Activated CD4-positive, alpha-beta T cell treated with anti-CD3 and anti-CD28 coated beads, Interleukin-2, Interleukin-4, amounts not matched to agents 100 ng/mL and 50 ng/mL, durations not matched to agents 16 hours and 8 hours (primary cell): ENCODE measurements at places on chromosomes 5 and 9.

DNA sequence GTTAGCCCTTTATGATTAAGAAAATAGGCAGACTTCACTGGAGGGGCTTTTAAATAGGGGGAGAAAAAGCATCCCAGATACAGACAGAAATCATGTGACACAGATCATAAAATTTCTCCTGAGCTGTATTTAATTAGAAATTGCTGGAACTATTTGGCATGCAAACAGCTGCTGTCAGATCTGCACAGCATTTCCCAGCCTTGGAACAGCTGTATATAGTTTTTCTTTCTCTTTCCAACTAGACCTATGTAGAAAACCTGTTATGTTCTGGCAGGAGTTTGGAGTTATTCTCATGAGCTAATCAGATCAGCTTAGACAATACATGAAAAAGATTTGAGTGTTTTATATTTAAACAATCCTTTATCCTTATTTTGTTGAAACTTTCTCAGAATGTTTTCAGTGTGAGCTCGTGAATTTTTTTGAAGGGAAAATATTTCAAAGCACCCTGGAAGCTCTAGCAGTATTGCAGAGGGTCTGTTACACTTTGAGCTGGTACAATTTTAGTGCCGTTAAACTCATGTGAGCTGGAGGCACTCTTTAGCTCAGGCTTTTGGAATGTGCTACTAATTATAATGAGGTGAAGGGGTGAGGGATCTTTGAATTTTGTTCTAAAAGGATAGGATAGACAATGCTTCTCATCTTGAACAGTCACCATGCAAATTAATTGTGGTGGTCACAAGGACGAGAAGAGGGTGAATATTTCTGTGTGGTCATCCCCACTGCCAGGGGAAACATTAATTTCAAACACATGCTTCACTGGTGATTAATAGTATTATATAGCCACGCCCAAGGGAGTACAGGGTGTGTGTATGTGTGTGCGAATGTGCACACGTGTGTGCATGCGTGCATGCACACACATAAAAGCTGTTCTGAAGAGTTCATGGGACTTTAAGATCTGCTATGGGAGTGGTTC, 239.4 kb upstream of the FBXL7 start:
- DNase-seq: no peak

DNA sequence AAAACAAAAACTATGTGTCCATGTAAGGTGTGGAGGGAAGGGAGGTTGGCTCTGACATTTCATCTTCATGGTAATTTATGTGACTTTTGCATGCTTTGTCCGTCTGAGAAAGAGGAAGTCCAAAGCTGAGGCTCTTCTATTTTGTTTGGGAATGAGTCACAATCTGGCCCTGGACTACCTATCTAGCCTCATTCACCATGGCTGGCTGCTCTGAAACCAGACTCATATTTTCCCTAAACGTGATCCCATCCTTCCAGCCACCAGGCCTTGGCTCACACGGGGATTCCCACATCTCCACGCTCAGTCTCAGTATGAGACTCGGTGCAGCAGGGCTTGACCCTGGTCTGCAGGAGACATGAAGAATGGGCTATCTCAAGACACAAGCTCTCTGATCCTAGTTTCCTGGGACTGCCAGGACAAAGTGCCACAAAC, 672.8 kb downstream of the ACTL7B start:
- DNase-seq: no peak

- no peak for DNase-seq
These were observed 131.0 kb downstream of the ADAMTS16 start for GRCh38 chr5:5270958-5271785.

- no peak for DNase-seq
These were observed 11.7 kb upstream of the TSSK1B start for GRCh38 chr5:113446358-113446927.

- DNase-seq: no peak
These were observed 12.0 kb downstream of the IRX1 start for GRCh38 chr5:3607541-3608181.
